ENCODE measurements at places on chromosomes 11 and 22. TPM values are rescaled to one million over a fixed set of nuclear protein-coding genes. Genes with fewer than 3 reads are reported as not detected.
A peak's percentile ranks its signal among the peaks of the same experiment; 100 is the strongest.

The DDI1 gene
- total RNA-seq = not detected

- peaks cover 14% of the 10 kb centered on the region for H3K4me1 ChIP-seq
- no peak overlapping the region for H3K4me3 ChIP-seq
- no peak for DNase-seq
- no peaks in the 10 kb centered on the region for H3K27me3 ChIP-seq
- H3K36me3 ChIP-seq = no peaks in the 10 kb centered on the region
- H3K27ac ChIP-seq = no peak overlapping the region
Measured at GRCh38 chr11:75315439-75315805, 36.0 kb downstream of the ARRB1 start.

DNA sequence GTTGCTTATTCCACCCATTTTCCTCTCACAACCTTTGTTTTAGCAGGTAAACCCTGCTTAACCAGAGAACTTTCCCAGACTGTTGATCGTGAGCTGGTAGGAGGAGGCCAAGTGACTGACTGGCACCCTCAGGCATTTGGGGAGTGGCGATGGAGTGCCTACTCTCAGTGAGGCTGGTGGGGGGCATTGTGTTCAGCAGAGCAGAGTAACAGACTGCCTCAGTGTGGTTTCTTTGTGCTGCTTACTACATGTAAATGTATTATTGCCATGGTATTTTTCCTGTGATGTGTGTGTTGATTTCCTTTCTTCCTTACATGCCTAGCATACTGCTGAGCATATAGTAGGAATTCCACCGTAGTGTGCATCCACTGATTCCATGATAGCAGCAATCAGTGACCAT lies 2.6 kb downstream of the MARK2 start:
- H3K4me3 ChIP-seq = peak overlapping the region; percentile 75
- H3K27me3 ChIP-seq = no peaks in the 10 kb centered on the region
- peaks cover 59% of the 10 kb centered on the region for H3K4me1 ChIP-seq
- peak; percentile 80 for DNase-seq

- H3K4me3 ChIP-seq = no peak overlapping the region
- no peaks in the 10 kb centered on the region for H3K27me3 ChIP-seq
- H3K27ac ChIP-seq = no peak overlapping the region
- no peaks in the 10 kb centered on the region for H3K4me1 ChIP-seq
- no peak for DNase-seq
- H3K36me3 ChIP-seq = no peaks in the 10 kb centered on the region
Measured at GRCh38 chr11:41116970-41117369, 342.5 kb downstream of the LRRC4C start.

DNA sequence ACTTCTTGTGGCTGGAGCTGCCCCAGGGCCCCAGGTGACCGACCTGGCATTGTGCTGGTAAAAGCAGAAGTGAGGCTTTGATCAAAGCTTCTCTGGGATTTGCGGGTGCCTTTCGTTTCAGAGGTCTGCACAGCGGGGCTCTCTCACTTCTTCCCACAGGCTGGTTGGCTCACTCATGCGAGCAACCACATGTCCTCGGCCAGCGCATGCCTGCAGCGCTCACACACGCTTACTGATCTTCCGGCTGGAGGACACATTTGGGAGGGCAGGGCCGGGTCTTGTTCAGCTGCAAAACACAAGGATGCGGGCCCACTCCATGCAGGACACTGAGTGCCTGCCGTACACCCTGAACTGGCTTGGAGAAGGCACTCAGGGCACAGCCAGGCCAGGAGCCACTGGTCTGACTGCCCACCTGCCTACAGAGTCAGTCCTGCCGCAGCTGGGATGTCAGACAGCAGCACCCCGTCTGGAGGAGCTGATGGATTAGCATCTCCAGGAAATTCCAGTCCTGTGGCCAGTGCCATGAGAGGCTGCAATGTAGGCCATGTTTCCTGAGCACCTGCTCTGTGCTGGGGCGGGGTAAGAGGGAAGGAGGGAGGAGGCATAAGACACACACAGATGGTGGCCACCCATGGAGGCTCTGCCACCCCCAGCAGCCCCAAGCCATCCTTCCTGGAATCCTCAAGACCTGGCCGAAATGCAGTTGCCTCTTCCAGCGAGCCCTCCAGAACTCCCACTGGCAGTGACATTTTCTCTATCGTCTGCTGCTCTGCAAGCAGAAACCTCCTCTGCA lies 1383.2 kb downstream of the BRD1 start:
- no peaks in the 10 kb centered on the region for H3K36me3 ChIP-seq
- H3K4me3 ChIP-seq = no peak overlapping the region
- H3K4me1 ChIP-seq = no peaks in the 10 kb centered on the region
- H3K27me3 ChIP-seq = no peaks in the 10 kb centered on the region
- H3K27ac ChIP-seq = no peak overlapping the region

Data from PC-3 (cell line).